ENCODE measurements at places on chromosomes 6 and 20.
A peak's percentile ranks its signal among the peaks of the same experiment; 100 is the strongest.

DNA sequence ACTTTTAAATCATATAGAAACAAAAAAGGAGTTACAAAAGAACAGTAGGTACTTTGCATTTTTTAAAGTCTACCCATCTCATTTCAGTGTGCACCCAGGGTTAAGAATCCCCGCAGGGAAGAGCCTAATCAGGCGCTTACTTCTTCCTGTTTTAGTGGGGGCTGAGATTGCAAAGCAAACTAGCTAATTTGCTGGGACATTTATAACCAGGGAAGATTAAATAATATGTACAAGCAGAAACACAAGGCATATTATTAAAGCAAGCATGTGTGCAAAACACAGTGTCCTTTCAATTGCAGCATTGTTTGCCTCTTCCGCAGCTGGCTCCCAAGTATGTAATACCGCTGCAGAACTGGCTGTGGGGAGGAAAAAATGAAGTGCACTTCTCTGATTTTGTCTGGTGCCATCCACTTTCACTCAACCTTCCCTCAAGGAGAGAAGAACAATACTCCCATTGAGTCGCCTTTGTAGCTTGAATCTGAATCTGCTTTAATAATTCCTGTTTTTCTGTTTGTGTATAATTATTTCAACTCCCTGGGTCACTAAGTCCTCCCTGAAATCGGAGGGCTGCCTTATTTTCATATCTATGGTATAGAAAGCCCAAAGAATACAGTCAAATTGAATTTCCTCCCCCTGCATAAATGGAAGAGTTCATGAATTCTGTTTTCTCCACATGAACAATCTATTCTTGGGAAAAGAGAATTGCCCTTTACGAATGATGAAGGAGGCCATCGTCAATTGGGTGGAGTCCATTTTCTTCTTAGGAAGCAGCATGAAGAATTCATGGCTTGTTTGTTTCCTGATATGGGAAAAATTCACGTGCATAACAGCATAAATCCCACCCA is 23.3 kb upstream of the BCAS1 start:
- DNase-seq: no peak

- DNase-seq: no peak
Measured at GRCh38 chr20:10463622-10464021, 28.5 kb downstream of the SLX4IP start.

DNA sequence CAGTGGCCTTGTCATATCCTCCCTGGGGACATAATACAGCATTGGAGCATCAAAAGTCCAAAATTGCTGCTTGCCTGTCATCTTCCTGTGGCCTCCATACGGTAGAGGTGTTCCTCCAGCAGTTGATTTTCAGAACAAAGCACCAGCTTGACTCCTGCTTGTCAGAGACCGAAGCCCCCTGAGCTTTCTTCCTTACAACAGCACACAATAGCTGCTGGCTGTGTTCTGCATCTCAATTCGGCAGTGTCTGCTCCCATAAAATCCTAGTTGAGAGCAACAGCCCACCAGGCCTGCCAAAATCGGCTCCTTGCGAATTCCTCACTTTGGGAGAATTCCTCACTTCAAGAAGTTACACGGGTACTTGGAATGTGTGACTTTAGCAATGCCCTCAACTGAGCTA is 372.9 kb downstream of the SAMD5 start:
- DNase-seq: no peak

DNA sequence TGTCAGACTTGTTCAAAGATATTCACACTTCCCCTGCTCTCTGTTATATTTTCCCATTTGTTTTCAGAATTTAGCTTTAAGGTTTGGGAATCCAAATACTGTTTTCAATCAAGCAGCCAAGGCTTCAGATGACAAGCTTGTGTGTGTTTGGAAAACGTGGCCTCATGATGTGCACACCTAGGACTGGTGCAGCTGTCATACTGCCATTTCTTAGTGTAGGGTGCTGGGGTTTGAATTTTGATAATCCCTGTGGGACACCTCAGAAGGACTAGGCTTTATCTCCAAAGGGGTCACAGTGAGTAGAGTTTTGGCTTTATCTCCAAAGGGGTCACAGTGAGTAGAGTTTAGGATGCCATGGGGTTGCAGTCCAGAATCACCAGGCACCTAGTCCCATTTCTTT is 65.3 kb upstream of the JAG1 start:
- DNase-seq: no peak

DNA sequence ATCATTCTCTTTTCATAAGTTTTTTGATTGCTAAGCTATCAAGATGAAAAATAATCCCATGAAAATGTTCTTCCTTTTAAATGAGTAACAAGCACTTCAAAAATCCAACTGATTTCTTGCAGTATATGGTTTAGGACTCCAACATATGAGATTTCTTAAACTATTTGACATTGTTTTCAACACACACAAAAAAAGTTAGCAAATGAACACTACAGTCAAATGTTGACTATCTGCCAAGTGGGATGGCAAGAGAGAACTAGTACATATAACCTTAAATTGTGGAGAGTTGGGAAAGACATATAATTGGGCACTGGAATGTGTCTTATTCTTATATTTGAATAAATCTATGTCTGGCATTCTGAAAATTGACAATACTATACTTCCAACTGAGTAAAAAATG is 15.6 kb downstream of the COL21A1 start:
- no peak for DNase-seq

DNA sequence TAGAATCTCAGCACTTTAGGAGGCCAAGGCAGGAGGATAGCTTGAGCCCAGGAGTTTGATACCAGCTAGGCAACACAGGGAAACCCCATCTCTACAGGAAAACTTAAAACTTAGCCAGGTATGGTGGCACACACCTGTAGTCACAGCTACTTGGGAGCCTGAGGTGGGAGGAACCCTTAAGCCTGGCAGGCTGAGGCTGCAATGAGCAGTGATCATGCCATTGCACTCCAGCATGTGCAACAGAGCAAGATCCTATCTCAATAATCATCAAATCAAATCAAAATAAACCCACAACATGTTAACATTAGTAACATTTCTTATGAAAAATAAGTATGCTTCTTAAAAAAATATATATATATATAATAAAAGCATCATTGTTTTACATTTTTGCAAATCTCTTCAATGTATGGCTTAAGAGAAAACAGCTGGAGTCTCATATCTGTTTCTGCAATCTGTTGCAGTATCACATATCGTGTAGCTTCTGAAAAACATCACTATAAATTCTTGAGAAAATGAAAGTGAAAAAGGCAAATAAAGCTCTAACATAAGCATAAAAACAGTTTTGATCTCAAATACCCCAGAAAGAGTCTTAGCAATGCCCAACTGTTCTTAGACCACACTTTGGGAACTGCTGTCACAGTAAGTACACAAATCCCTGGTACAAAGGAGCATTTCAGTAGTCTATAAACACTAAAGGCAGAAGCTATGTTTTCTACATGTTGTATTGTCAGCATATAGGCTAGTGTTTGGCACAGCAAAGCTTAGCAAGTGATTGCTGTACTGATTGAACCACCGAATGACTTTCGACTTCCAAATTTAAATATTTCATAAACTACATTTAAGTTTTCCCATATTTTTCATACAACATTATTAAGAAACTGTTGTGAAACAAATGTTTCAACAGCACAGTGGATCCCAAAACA is 8.0 kb downstream of the MMUT start:
- DNase-seq: no peak

DNA sequence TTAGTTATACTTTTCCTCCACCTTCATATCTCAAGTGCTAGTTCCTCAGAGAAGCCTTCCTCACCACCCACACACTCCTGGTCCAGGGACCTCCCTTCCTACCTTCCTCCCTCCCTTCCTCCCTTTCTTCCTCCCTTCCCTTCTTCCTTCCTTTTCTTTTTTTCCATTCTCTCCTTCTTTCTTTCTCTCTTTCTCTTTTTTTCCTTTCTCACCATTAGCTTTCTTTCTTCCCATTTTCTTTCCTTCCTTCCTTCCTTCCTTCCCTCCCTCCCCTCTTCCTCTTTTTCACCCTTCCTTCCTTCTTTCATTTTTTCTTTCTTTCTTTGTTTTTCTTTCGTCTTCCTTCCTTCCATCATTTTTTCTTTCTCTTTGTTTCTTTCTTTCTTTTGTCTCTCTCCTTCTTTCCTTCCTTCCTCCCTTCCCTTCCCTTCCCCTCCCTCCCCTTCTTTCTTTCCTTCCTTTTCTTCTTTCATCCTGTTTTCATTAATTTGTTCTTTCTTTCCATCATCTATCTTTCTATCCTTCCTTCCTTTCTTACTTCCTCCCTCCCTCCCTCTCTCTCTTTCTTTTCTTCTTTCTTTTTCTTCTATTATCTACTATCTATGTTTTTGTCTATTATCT is 416.0 kb downstream of the PLCB1 start:
- DNase-seq: no peak

DNA sequence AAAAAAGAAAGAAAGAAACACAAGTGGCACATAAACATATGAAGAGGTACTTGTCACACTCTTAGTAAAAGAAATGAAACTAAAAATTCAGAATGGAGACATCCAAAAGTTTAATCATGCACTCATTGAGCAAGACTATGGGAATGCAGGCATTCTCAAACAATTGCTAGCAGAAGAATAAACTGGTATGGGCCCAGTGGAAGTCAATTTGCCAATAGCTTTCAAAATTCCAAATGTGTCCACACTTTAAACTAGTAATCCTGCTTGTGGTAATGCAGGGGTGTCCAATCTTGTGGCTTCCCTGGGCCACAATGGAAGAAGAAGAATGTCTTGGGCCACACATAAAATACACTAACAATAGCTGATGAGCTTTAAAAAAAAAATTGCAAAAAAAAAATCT is 97.4 kb downstream of the EPB41L2 start:
- DNase-seq: no peak

DNA sequence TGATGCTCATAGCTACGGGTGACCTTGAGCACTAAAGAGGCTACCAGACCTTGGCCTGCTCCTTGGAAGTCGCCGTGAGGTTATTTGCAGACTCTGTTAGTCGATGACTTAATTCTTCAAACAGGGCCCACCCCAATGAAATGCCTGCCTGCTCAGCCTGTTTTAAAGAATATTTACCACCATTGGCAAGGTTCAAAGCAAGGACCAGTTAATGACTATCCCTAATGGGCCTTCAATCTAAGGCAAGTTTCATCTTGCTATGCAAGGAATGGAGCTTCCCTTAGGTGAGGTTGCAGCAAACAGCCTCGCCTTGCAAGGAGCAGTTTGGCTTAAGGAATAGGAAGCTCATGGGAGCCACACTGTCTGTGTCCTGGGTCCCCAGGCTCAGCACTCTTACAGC is 22.9 kb upstream of the SPO11 start:
- DNase-seq: no peak

DNA sequence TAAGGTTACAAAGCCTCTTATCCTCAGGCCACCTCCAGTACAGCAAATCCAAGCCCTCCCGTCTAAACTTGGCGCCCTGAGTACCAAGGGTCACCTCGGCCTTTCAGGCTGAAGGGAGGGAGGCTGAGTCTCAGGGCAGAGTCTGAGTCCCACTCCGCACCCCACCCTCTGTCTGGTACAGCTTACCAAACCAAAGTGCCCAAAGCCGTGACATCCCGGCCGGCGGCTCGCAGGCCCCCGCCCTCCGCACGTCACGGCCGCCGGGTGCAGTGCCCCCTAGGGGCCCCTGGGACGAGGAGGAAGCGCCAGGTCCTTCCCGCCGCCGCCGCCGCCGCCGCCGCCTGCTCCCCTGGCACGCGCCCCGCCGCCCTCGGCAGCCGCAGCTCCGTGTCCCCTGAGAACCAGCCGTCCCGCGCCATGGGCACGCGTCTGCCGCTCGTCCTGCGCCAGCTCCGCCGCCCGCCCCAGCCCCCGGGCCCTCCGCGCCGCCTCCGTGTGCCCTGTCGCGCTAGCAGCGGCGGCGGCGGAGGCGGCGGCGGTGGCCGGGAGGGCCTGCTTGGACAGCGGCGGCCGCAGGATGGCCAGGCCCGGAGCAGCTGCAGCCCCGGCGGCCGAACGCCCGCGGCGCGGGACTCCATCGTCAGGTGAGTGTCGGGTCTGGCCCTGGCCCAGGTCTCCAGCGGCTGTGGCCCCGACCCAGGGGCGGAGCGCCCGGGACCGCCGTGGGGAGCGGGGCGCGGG is at the start of gene MTHFD1L:
Gene MTHFD1L, plus strand, starts transcription at position 297 of the 741 bp plus-strand sequence. Its CDS starts 121 bp downstream, at position 418.
- peak; percentile 22 for DNase-seq

Data from stimulated activated CD8-positive, alpha-beta memory T cell treated with anti-CD3 and anti-CD28 coated beads, Interleukin-4, amount 100 ng/mL, for 1 hour (primary cell).